RPMI7951 (cell line): ENCODE measurements at places on chromosomes 5 and 9.

GRCh38 chr5:122941737-122942136 lies 94.8 kb downstream of the PPIC start:
- DNase-seq: no peak

DNA sequence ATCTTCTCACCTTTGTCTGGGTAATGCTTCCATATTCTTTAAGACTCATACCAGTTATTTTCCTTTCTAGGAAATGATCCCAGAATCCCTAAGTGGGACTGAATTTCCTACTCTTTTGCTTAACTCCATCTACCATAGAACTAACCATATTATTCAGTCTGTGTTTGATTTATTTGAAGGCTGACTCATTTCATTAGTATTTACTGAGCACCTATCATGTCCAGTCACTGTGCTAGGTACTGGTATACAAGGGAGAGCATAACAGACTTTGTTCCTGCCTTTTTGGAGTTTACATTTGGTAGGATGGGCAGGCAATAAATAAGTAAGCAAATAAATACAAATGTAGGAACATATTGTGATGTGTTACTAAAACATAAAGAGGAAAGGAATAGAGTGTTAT lies 4.3 kb downstream of the NPR2 start:
- DNase-seq: no peak

GRCh38 chr9:33633636-33634035 lies 109.6 kb downstream of the ANKRD18B start:
- DNase-seq: no peak

DNA sequence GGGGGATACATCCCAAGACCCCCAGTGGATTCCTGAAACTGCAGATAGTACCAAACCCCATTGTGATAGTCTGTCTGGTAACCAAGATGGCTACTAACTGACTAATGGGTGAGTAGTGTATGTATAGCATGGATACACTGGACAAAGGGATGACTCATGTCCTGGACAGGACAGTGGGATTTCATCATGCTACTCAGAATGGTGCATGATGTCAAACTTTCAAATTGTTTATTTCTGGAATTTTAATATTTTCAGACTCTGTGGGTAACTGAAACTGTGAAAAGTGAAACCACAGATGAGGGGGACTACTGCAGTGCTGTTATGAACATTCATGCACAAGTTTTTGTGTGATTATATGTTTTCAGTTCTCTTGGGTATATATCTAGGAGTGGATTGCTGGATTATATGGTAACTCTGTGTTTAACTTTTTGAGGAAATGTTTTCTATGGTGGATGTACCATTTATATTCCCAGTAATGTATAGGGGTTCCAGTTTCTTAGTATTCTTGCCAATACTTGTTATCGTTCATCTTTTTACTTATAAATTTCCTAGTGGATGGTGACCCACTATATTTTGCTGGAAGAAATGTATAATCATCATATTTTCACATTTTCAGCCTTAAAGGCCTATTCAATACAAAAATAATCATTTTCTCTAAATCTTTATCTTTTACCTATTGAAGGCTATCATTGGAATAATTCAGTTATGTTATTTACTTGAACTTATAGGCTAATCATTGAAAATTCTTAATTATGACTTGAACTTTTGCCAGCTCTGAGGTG lies 140.9 kb downstream of the NR3C1 start:
- peak; percentile 85 for DNase-seq

GRCh38 chr5:6597557-6597956 lies 35.3 kb downstream of the NSUN2 start:
- no peak for DNase-seq

DNA sequence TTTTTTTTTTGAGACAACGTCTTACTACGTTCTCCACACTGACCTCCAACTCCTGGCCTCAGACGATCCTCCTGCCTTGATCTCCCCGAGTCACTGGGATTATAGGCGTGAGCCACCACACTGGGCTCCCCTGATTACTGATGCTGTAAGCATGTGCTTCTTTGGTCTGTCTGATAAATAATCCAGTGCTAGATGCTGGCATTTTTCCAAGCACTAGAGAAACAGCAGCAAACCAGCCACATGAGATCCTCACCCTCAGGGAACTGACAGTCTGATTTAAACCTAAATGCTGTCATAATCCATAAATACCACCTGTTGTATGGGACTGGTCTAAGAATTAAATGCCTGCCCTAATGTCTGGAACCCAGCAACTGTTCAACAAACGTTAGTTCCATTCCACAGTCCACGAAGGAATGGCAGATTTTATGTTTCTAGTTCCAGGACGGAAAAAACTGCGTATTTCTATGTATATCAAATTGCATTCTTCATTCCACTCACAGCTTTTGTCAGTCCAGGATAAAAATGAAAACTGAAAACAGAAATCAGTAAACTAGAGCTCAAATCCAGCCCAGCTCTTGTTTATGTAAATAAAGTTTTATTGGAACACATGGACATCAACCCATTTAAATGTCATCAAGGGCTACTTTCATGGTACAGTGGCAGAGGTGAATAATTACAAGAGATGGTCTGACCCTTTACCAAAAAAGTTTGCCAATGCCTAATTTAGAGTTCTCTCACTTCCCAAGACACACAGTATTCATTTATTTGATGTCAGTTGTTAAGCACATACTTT lies 20.1 kb downstream of the SLC35D2 start:
- no peak for DNase-seq

DNA sequence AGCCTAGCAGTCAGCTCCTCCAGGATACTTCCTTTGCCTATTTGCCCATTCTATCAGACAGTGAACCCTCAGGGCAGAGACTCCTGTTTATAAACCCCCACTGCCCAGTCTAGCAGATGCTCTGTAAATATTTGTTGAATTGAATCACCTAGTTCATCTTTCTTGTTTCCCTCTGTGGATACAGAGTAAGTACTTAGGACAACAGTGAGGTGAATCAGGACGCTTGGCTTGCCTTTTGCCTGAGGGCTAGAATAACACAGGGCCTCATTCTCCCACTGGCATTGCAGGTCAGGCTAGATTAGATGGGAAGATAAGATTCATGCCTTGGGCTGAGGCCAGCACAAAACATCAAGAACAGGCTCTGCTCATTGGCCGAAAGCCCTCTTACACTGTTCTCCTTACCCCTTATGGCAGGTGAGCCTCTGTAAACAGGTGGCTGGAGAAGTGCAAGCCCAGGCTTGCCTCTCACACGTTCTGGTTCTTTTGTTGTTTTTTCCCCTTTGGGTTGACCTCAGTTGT lies 22.2 kb downstream of the TNFSF8 start:
- peak; percentile 98 for DNase-seq

DNA sequence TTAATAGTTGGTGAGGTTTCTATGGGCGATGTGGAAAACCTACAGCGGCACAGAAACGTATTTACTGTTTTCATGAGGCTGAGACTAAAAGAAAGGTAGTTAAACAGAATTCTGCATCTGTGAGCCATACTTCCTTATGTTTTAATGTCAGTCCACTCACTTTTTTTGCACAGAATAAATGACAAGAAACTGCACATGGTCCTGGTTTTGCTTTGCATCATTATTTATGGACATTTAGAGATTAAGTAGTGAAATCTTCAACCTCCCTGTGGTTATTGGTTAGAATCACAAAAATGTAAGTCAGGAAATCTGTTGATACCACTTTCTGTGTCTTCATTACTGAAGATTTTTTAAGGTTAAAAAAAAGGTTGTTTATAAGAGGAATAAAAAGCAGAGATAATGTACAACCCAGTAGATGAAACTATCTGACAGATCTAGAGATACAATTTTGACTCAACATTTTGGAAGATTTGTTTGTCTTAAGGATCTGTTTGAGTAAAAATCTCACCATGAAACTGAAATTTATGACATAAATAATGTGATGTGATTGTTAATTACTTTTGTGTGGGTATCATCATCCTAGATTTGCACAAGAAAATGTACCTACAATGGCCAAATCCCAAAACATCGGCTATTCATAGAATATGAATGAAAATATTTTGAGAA lies 2.4 kb downstream of the PRR16 start:
- no peak for DNase-seq

DNA sequence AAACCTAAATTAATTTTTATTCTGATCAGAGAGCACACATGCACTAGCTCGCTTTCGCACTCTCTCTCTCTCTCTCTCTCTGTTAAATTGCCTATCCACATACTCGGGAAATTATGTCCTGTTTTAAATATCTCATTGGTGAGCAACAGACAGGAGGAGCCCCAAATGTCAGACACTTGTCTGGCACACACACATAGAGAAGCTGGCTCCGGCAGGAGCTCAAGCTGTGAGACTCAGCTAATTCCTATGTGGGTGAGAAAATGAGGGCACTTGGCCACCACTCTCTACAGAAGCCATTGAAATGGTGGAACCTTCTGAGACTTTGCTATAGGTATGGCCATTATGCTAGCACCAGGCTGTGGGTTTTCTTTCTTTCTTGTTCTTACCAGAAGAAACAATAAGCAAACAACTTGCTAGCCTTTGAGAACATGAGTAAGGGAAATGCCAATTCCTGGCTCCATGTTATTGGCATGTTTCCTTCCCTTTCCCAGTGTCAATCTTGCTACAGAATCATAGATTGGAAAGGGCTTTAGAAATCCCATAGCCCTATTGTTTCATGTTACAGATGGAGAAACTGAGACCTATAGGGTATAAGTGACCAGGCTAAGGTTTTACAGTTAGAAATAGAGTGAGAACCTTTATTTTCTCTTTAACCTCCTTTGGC lies 9.0 kb downstream of the RFX3 start:
- DNase-seq: no peak

DNA sequence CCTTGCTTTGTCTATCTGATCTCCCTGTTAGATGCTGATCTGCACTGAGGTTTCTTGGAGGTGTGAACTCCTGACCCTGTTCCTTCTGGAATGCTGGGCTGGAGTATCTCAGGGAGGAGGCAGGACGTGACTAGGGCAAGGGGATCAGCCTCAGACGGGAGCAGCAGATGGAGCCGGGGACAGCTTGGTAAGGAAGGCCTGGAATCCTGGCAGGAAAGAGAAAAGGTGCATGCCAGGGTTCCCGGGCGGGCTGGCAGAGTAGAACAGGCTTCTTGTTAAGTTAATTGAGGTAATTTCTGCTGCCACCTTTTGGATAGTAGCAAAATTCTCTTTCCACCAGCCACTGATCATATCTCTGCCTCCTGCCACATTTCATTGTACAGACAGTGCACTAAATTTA lies 180.9 kb downstream of the ZNF462 start:
- no peak for DNase-seq

GRCh38 chr5:123921193-123921592 lies 409.2 kb downstream of the CSNK1G3 start:
- DNase-seq: no peak
